AG04449 (cell line): ENCODE measurements at places on chromosomes 13 and 19.

GRCh38 chr13:112074139-112074865 lies 7.4 kb downstream of the SOX1 start:
- no peak for DNase-seq

GRCh38 chr13:27353708-27354107 lies 70.7 kb upstream of the GTF3A start:
- DNase-seq, result no peak

GRCh38 chr19:46824890-46825730 lies 25.5 kb downstream of the AP2S1 start:
- DNase-seq, result no peak

GRCh38 chr13:109738298-109738746 lies 48.1 kb downstream of the IRS2 start:
- DNase-seq, result no peak

DNA sequence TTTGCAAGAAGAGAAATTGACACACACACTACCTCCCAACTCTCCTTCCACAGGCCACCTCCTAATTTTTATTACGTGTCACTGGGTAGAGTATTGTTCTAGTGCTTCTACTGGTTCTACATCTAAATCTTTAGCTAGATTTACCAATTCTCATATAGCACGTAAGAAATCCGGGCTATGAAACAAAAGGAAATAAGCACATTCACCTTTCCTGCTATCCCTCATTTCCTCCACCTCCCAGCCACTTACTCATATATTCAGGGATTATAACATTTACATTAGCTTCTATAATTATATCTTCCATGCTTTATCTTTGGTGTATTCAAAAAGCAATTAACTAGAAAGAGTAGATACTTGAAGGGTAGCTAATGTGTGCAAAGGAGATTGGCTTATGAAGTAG lies 39.7 kb downstream of the USP12 start:
- no peak for DNase-seq

- no peak for DNase-seq
These were observed 47.3 kb downstream of the DNAJC3 start for GRCh38 chr13:95724252-95724651.

DNA sequence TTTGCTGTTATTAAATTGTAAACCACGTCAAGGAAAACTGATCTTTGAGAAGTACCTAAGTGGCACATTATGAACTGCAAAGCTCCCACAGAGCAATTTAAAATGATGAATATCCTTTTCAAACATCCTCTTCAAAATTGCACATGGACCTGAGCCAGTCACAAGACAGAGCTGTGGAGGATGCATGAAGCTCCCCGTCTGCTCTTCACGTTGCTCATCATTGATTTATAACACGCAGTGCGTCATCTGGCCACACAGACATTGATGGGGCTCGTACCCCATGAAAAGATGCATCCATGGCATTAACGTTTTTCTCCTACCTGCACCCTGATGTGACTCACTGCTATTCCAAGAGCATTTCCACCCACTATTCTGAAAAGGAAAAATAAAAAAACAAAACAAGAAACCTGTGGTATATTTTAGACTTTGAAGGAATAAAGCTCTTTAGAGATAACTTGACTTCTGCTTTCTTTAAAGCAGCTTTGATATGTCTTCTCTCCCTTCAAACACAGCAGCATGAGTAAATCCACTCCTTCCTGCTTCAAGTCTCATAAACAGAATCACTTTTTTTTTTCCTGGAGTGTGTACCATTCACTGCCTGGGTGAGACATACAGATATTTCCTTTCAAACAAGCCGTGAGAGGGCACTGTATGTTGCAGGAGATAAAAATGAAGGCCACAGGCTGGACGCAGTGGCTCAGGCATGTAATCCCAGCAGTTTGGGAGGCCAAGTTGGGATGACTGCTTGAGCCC lies 7.2 kb upstream of the SERTM1 start:
- no peak for DNase-seq

DNA sequence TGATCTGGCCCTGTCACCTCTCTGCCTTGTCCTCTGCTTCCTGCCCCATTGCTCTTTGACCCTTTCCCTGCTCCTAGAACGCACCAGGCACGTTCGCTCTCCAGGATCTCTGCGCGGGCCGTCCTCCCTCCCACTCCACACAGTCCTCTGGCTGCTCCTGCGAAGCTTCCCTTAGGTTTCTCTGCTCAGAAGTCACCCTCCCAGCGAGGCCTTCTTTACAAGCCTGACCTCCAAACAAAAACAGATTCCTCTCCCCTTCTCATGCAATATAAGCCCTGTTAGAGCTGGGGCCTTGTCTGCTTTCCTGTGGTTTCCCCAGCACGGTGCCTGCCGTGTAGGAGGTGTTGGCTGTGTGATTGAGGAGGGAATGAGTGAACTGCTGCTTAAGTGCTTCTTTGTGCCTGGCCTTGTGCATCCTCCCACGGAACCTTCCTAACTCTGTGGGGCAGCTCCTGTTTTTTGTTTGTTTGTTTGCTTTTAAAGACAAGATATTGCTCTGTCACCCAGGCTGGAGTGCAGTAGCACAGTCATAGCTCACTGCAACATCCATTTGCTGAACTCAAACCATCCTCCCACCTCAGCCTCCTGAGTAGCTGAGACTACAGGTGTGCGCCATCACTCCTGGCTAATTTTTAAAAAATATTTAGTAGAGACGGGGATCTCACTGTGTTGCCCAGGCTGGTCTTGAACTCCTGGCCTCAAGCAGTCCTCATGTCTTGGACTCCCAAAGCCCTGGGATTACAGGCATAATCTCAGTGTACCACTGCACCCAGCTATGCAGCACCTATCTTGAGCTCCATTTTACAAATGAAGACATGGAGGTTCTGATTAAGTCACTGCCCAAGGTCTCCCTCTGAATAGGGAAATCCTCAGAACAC lies 82.0 kb downstream of the SIPA1L3 start:
- no peak for DNase-seq

DNA sequence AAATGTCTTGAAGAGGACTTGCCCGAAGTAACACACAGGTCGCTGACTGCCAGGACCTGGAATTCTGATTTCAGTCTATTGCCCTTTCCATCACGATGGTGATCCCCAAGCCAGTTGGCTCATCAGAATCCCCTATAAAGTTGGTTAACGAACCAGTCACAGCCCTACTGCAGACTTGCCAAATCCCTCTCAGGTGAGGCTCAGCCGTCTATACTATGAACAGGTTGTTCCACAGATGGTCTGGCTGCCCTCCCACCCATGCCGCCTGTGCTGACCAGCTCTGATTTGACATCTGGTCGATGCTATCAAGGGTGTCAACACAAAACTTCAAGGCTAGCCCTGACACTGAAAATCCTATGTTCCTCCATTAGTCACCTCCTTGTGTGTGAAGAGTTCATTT lies 90.0 kb downstream of the RNASEH2B start:
- no peak for DNase-seq

- DNase-seq, result no peak
These were observed 595.4 kb downstream of the DIAPH3 start for GRCh38 chr13:59568306-59568705.

GRCh38 chr13:76455960-76456359 lies 430.2 kb downstream of the KCTD12 start:
- DNase-seq, result no peak

DNA sequence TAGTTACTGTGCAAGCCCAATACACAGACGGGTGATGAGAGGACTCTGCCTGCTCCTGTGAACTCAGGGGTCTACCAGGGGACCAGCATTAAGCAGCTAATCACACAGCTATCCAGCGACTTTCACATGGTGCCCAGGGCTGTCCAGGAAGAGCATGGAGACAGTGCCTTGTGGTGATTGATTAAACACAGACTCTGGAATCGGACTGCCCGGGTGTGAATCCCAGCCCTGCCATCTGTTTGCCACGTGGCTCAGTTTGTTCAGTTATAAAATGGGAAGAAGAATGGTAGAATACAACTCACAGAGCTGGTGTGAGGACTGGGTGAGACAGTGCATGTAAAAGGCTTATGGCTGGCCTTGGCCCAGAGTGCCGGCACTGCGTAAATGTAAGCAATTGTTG lies 42.1 kb upstream of the NPAS1 start:
- no peak for DNase-seq

DNA sequence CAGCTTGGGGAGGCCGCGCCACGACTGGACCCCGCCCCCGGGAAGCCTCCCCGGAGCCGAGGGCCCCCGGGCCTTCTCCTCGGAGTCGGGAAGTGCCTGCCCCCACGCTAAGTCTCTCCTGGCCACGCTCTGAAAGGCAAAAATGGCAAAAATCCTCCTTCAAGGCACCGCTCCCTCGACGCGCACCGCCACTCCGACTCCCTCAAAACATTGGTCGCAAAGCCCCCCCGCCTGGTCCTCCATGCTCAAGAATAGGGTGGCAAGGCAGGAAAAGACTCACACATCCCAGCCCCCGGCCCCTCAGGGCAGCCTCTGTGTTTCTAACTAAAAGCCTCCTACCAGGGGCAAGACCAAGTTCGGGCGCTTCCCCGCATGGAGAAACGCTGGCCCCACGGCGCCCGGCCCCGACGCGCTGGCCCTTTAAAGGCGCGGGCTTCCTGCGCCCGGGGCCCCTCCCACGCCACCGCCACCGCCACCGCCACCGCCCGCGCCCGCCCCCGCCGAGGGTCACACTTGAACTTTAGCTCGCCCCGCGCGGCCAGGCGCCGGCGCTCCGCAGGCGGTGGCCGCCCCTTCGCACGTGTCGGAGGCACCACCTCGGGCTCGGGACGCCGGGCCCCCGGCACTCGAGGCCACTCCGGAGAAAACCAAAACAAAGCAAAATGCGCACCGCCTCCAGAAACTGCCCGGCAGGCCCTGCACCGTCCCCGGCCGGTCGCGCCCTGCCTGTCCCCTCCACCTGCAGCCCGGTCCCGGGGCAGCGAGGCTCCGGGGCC lies 1.9 kb downstream of the FOXO1 start:
- DNase-seq, result no peak

GRCh38 chr13:45332831-45333219 lies 8.2 kb downstream of the TPT1 start:
- DNase-seq, result no peak

- no peak for DNase-seq
These were observed 919 bp downstream of the GTF3A start for GRCh38 chr13:27425158-27425917.

GRCh38 chr19:3577723-3578344 lies 5.1 kb downstream of the HMG20B start:
- no peak for DNase-seq
